ENCODE measurements at places on chromosomes 7 and 10.

GRCh38 chr7:29281782-29282541, 87.4 kb downstream of the CHN2 start:
- no peak overlapping the region for H3K27ac ChIP-seq
- no peak overlapping the region for H3K4me3 ChIP-seq
- DNase-seq, result no peak
- no peaks in the 10 kb centered on the region for H3K27me3 ChIP-seq

GRCh38 chr7:47803846-47804245, 144.4 kb downstream of the PKD1L1 start:
- H3K4me3 ChIP-seq, result no peak overlapping the region
- peaks cover 21% of the 10 kb centered on the region for H3K4me1 ChIP-seq

GRCh38 chr10:32445036-32445435, 904 bp upstream of the CCDC7 start:
- peak overlapping the region; percentile 87 for H3K4me3 ChIP-seq
- peaks cover 4% of the 10 kb centered on the region for H3K4me1 ChIP-seq
- peak overlapping the region; percentile 89 for H3K27ac ChIP-seq
- no peak for DNase-seq
- no peaks in the 10 kb centered on the region for H3K27me3 ChIP-seq

GRCh38 chr10:122186816-122187810, 84.0 kb upstream of the BTBD16 start:
- no peak overlapping the region for H3K4me3 ChIP-seq
- no peaks in the 10 kb centered on the region for H3K27me3 ChIP-seq
- no peak for DNase-seq
- H3K36me3 ChIP-seq, result no peaks in the 10 kb centered on the region

DNA sequence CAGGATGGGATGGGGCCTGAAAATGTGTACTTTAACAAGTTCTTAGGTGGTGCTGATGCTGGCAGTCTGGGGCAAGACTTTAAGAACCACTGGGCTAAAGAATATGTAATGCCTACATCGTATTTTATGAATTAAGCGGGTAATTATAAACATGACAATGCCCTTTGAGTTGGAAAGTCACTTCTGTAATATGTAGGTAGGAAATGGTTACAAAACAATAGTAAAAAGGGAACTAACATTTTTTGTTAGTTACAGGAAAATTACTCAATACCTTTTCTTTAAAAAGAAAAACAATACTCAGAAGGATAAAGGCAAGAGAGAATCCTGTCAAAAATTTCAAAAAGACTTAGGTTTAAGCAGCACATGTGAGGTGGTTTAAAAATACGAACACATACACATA, 48.3 kb upstream of the STEAP4 start:
- no peaks in the 10 kb centered on the region for H3K4me1 ChIP-seq
- no peaks in the 10 kb centered on the region for H3K27me3 ChIP-seq
- no peak for DNase-seq
- no peak overlapping the region for H3K27ac ChIP-seq
- no peaks in the 10 kb centered on the region for H3K36me3 ChIP-seq

DNA sequence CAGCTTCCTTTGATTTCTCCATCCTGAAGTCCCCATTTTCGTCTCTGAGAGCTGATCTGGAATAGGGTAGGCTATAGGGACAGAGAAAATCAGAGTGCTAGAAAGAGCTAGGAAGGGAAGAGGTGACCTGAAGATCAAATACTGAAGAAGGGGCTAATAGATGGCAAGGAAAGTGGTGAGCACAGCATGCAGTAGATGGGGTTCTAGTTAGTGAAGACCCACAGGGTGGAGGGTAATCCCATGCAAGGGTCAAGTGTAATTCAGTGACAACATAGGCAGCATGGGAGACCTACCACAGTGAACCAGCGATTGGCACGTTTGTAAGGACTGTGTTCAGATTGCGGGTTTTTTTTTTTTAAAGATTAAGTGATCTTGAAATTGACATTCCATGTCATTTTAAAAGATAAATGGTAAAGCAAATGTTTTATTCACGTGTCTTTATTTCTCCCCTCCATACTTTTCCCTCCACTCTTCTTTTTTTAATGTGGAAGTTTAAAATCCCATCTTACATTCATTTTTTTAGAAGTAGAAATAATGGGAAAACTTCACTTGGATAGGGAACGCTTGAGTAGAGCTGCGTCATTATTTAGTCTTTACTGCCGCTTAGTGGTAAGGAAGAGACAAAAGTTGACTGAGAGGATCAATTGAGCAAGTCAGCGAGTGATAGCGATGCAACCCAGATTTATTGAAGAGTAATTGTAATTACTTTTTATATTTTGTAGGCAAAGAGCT, 21.0 kb upstream of the ABI1 start:
- H3K27ac ChIP-seq, result no peak overlapping the region
- H3K4me1 ChIP-seq, result no peaks in the 10 kb centered on the region
- no peak for DNase-seq
- H3K27me3 ChIP-seq, result no peaks in the 10 kb centered on the region
- no peaks in the 10 kb centered on the region for H3K36me3 ChIP-seq

DNA sequence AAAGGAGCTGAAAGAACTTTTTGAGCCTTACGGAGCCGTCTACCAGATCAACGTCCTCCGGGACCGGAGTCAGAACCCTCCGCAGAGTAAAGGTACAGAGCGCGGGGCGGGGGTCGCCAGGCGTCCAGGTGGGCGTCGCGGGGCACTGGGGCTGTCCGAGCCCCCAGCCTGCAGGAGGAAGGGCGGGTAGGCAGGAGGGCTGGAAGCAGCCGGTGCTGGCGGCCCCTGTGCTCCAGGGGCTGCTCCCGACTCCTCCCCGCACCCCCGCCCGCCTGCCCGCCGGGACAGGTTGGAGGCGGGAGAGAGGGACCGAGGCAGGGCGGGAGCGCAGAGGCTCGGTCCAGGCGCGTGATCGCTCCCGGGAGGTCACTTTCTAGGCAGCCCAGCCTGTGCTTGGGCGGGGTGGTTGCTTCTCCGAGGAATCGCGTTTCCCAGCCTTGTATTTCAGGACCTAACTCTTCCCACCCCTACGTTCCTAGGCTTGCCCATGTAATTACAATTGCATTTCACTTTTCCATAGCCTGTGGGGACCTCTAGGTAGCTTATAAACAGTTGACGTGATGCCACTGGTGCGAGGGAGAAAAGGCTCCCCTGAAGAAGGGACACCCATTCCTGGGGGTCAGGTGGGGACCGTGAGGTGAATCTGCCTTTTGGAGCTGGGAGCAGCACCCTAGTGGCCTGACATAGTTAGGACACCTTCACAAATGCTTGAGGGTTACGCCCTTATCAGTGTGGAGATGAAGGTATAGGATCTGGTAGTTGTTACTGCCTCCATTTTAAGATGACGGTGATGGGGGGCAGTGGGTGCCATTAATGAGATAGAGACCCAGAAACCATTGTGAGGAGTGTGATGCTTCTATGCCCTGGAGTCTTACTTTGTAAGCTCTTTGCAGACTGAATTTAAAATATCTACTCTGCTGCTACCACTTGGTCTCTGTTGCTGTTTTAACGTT, 148.2 kb downstream of the CELF2 start:
- DNase-seq, result no peak
- H3K36me3 ChIP-seq, result no peaks in the 10 kb centered on the region
- H3K27me3 ChIP-seq, result no peaks in the 10 kb centered on the region
- H3K27ac ChIP-seq, result peak overlapping the region; percentile 70
- no peaks in the 10 kb centered on the region for H3K4me1 ChIP-seq
- peak overlapping the region; percentile 89 for H3K4me3 ChIP-seq

- no peaks in the 10 kb centered on the region for H3K4me1 ChIP-seq
- no peaks in the 10 kb centered on the region for H3K27me3 ChIP-seq
- no peak overlapping the region for H3K27ac ChIP-seq
- no peak for DNase-seq
- H3K4me3 ChIP-seq, result no peak overlapping the region
- no peaks in the 10 kb centered on the region for H3K36me3 ChIP-seq
Measured at GRCh38 chr10:110387983-110388686, 83.4 kb upstream of the SMNDC1 start.

DNA sequence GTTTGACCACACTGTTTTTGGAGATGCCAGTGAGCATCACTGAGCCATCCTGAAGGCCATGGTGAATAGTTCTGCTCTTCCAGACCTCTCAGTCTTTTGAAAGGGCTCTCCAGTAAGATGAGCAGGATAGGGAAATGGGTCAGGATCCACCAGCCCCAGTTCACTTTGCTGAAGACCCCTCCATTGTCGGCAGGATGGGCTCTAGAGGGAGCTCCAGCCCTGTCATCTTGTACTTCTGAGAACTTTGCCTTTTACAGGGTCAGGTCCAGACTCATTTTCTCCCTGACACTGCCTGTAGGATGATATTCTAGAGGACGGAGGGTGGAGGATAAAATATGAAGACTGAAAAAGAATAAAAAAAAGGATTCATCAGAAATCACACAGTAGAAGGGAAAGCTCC, 13.1 kb downstream of the LHFPL3 start:
- H3K36me3 ChIP-seq, result no peaks in the 10 kb centered on the region
- no peak overlapping the region for H3K4me3 ChIP-seq
- no peaks in the 10 kb centered on the region for H3K27me3 ChIP-seq
- no peaks in the 10 kb centered on the region for H3K4me1 ChIP-seq

GRCh38 chr7:50774319-50774718, 8.4 kb downstream of the GRB10 start:
- no peak for DNase-seq
- no peaks in the 10 kb centered on the region for H3K36me3 ChIP-seq
- H3K27ac ChIP-seq, result no peak overlapping the region
- H3K4me1 ChIP-seq, result peaks cover 11% of the 10 kb centered on the region
- H3K4me3 ChIP-seq, result no peak overlapping the region

All from thoracic aorta (tissue), 2 donors.